ENCODE measurements at places on chromosomes 3 and 15. TPM values are rescaled to one million over a fixed set of nuclear protein-coding genes. Genes with fewer than 3 reads are reported as not detected.
A peak's percentile ranks its signal among the peaks of the same experiment; 100 is the strongest.

DNA sequence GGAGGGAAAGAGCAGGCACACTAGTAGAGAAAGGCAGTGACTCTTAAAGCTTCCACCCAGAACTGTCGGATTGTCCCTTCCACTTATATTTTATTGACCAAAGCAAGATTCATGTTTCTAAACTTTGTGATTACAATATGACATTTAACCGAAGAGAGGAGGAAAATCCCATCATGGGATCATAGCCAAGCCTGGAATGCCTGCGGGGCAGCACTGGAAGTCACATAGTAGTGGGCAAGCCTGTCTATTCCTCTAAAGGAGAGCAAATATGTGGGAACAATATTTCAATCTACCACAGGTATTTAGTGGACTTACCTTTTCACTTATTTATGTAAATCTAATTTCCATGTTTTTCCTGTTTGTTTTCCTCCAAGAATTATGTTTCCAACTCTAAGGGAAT lies 3.8 kb upstream of the TMOD3 start:
- DNase-seq = no peak

LRRC31 gene
- total RNA-seq = not detected

- no peak for DNase-seq
These were observed 90.1 kb downstream of the B3GALNT1 start for GRCh38 chr3:161014843-161015749.

FANCD2OS gene
- not detected for total RNA-seq

DNA sequence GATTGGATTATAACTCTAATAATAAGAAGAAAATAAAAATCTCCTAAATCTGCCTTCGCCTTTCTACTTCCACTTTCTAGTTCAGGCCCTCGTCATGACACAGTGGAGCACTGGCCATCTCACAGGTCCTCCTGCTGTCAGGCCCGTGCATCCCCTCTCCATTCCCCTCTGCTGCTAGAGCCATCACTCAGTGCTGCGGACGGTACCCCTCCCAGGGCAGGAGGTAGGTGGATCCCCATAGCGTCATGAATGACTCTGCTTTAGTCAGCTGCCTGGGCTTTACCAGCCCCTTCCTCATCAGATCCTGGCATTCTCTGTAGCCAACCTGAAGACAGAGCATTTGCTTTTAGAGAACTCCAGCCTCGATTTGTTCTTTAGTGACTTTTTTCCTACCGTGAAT lies 12.0 kb upstream of the PPP1R2 start:
- no peak for DNase-seq

- DNase-seq = no peak
These were observed 76.2 kb upstream of the C2CD4B start for GRCh38 chr15:62241135-62241770.

DNA sequence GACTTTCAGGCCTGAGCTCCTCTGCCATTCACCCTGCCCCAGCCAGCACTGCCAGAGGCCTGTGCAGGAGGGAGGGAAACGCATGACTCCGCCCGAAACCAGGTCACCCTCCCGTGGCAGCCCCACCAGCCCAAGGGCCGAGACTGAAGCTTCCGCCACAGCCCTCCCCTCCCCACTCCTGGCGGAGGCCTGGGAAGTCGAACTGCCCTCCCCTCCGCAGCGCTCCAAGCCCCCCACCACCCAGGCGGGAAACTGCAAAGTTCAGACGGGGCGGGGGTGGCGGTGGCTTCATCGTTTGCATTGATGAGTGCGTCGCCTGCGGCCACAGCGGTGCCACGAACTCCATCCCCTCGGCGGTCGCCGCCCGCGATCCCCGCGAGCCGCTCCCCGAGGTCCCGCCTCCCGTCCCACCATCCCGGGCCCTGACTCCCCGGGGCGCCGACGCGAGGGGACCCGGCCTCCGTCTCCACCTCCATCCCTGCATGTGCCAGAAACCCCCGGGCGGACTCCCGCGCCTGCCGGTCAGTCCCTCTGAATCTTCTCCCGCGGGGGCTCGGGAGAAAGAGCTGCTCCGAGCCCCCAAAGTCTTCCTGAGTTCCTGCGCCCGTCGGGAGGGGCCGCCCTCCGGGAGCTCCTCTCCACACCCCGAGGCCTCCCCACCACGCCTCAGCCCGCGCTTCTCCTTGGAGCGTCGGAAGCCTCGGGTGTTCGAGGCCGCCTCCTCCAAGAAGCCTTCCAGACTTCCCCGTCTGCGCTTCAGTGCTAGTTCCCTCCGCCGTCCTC lies 698 bp downstream of the MELTF start:
- DNase-seq = no peak

DNA sequence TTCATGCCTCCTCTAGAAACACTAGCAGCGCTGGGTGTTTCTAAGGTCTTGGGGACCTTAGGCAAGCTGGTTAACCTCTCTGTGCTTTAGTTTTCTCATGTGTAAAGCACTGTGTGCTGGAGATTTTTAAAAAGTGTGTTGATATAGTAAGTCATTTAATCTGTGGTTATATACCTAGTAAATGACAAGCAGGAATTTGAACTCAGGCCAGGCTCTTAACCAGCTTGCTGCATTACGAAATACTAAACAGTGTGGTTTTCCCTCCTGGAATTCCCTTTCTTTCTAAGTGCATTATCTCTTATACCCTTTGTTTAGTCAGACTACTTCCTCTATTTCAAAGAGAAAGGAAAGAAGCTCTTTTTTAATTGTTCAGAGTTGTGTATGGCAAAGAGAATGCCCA lies 26.5 kb downstream of the NEO1 start:
- DNase-seq = no peak

UACA gene
- total RNA-seq = 36.1 TPM

DNA sequence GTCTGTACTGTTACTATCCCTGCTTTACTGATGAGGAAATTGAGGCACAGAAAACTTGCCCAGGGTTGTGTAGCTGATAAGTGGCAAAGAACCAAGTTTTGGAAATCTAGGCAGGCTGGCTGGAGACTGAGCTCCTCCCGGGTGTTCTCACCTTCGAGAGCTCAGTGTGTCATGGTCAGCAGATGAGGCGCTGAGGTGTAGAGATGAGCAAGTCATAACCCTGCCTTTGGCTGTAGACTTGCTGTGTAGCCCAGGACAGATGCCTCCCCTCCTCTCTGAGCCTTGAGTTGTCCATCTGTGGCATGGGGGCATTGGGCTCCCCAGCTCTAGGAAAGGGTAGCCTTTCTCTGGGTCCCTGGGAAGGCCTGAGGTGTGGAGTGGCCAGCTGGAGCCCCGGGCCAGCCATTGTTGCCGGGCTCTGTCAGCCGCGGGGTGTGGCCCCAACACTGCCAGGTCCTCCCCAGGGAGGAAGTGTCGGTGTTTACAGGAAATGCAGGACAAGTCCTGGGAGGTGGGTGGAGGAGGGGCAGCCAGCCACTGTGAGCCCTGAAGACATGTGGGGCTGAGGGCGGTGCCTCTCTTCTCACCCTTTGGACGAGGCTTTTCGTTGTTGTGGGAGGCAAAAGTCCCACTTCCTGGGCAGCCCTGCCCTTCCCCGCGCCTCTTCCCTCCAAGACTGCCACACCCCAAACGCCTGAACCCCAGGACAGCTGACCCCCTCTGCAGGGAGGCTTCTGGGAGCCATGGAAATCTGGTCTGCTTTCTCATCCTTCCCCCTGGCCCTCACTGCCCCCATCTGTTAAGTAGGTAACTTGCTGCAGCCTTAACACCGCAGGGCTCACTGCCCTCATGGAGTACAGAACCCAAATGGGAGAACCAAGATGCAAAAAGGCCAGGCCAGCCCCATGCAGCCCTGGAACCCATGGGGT lies 29.1 kb downstream of the FGD5 start:
- DNase-seq = no peak

- no peak for DNase-seq
These were observed 28.4 kb downstream of the GRIP2 start for GRCh38 chr3:14511623-14512280.

CDCP1 gene
- total RNA-seq = 0.16 TPM

- no peak for DNase-seq
These were observed at the start of gene CCR1 for GRCh38 chr3:46208167-46208704. TSS of gene CCR1 (minus strand) at chr3:46208313. CDS start at chr3:46204313, 4,000 bp downstream.

CGNL1 gene
- total RNA-seq = 4.7 TPM

SLC27A2 gene
- 8.8 TPM for total RNA-seq

GRCh38 chr3:73432023-73432705 lies 192.6 kb downstream of the PDZRN3 start:
- DNase-seq = no peak

TMEM45A gene
- 36.7 TPM for total RNA-seq

- DNase-seq = no peak
These were observed 20.8 kb downstream of the ATP13A3 start for GRCh38 chr3:194465920-194466570.

- no peak for DNase-seq
These were observed 617.2 kb upstream of the UBE2E2 start for GRCh38 chr3:22585911-22586310.

DNA sequence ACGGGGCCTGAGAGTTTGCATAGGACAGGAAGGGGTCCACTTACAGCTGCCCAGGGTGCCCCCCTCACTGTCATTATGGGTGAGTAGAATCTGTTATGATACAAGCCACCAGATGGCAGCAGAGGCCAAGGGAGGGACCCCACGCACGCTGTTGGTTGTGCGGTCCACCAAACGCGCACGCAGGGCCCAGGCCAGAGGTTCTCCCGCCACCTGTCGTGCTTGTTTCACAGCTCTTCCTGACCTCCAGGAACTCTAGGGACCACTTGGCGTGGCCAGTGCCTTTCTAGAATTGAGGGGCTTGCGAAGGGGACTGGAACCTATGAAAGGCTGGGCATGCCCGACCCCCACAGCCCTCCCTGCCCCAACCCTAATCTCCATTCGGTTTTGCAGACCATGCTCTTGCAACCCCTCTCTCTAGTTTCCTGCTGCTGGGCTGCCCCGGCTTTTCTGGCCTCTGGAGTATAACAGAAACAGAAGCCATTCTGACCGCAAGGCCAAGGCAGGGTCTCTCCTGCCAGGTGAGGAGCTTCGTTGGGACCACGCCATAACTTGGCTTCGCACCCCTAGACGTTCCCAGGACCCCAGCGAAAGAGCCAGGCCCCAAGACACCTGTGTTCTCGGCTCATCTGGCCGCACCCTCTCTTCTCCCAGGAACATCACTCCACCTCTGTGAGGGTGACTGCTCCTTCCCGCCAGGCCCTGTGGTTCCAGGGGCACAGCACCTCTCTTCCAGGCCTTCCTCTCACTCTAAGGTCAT lies 46.0 kb downstream of the ALDH1L1 start:
- DNase-seq = no peak

GNAT1 gene
- not detected for total RNA-seq

DNA sequence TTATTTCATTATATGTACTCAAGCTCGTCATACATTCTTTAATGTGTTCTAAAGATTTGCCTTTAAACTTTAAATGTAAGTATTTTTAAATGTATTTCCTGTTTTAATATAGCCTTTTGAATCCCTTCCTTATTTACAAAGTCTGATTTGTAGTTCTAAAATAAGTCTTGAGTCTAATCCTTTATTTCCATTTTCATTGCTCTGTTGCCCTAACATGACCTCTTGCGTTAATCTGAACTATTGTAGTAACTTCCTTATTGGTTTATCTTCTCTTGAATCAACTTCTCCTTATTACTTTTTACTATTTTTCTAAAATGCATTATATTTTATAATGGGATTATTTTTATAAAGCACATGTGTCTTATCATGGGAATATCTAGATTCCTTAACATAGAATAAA lies 24.0 kb downstream of the KNL1 start:
- no peak for DNase-seq

GRCh38 chr3:10857235-10857634 lies 41.2 kb downstream of the SLC6A11 start:
- no peak for DNase-seq

DNA sequence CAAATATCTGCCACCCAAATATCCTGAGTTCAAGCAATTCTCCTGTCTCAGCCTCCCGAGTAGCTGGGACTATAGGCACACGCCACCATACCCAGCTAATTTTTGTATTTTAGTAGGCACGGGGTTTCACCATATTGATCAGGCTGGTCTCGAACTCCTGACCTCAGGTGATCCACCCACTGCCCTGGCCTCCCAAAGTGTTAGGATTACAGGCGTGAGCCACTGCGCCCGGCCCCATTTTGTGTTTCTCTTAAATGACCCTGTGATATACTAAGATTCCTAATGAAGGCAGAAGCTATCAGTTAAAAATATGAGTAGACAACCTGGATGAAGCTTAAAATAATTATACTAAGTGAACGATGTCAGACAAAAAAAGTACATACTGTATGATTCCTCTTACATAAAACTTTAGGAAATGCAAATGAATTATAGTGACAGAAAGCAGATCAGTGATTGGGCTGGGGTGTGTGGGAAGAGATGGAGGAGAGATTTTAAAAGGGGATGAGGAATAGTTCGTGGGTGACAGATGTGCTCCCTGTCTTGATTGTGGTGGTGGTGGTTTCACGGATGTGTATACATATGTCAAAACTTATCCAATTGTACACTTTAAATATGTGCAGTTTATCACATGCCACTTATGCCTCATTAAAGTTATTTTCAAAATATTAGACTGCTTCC lies 3.8 kb upstream of the KLHL40 start:
- no peak for DNase-seq

EPB42 gene
- 1.4 TPM for total RNA-seq

DNA sequence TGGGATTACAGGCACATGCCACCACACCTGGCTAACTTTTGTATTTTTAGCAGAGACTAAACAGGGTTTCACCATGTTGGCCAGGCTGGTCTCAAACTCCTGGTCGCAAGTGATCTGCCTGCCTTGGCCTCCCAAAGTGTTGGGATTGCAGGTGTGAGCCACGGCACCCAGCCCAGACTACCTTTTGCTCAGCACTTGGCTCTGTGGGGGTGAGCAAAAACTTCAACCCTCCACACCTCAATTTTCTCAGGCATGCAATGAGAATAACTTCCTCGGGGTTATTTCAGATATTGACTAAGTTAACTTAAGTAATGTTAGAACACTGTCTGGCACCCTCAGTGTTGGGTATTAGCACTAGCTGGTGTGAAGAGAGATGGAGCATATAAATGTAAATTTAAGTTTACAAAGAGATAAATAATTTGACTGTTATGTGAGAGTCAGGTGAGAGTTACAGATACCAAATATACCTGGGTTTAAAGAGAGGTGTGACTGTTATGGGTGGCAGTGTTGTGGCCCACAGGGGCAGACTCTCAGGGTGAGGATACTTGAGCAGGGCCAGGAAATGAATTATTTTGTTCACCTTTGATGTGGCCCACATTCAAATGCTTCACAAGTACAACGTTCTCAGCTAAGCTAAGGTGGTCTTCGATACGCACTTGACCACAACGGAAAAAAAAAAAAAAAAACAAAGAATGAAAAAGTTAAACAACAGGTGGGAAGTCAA lies 29.0 kb downstream of the CPOX start:
- DNase-seq = no peak

STXBP5L gene
- total RNA-seq = not detected

- peak; percentile 62 for DNase-seq
These were observed 2.3 kb upstream of the HAPLN3 start for GRCh38 chr15:88897456-88898194.

GRCh38 chr15:100348578-100348977 lies 6.8 kb upstream of the ADAMTS17 start:
- no peak for DNase-seq

GRCh38 chr3:177513815-177514610 lies 316.7 kb upstream of the TBL1XR1 start:
- no peak for DNase-seq

DNA sequence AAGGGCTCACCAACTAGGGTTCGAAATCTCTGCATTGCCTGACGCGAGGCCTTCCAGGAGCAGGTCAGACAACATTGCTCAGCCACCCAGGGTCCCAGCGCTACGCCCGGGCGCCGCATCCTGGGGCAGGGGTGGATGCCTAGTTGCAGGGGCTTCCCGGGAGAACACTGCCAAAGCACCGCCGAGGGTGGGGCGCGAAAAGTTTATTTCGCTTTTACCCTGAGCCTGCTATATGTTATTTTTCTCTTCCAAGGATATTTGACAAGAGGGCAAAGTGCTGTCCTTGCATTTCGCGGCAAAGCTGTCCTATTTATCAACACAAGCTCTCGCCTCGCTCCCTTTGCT lies 549 bp upstream of the SOX14 start:
- no peak for DNase-seq
